ENCODE measurements at places on chromosomes 3 and 15.

DNA sequence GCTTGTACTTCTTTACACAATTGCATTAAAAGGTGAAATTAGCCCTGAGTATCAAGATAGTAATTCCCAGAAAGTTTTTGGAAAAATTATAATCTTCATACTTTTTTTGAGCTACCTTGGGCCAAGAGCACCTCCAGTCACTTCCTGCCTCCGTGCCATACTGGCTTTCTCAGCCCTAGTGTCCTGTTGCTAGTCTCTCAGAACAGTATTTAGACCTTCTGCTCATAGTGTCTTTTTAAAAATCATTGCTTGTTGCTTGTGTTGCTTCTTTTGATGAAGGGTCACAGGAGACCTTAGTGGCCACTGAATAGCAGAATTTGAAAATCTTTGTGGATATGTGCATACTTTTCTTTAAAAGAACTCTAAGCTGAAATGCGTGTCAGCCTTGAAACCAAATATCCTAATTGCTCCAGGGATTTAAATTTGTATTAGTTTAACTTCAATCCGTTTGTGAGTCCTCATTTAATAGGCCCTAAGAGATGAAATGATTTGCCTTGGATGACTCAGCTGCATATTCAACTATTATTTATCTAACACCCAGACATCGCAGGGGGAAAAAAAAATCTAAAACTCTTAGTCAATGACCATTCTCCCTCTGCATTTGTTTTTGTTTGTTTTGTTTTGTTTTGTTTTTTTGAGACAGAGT is 29.1 kb upstream of the LXN start:
- DNase-seq = no peak

DNA sequence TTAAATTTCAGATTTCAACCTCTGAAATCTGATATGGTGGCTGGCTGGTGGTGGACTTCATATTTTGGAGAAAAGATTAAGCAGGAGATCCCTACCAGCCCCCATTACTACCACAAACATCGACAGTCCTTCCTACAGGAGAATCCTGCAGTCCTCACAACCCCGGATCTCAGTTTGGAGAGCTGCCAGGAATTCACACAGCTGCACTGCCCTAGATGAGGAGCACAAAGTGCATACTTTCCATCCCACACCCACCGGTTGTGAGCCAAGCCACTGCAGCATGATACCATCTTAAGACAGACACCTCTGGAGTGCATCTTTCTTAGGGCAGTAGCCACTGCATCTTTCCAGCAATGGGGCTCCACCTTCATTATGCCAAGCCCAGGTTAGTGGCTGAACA is 185.5 kb upstream of the GPR149 start:
- no peak for DNase-seq

- DNase-seq = no peak
These were observed 9.1 kb upstream of the SEC11A start for GRCh38 chr15:84725001-84725491.

DNA sequence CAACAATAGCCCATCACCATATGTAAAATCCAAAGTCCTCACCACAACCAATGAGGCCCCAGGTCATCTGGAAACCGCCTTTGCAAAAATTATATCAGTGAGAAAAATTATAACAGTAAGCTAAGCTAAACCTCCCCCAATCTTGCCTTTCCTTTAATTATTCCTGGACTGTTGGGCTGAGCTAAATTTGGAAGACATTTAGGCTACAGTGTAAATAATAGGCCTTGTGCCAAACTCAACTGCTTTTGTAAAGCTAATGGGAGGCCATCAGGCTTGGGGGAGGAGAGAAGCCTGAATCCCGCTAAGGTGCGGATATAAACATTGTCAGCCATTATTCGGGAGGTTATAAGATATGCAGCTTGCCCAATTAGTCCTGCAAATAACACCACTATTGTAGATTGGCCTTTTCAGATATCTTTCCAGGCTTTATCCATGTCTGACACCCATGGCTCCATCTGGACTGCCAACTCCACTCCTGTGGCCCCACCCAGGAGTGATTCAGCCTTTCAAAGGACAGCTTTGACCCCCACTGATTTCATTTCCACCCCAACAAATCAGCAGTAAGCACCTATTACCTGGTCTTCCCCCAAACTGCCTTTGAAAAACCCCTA is 53.0 kb upstream of the CA12 start:
- DNase-seq = no peak

DNA sequence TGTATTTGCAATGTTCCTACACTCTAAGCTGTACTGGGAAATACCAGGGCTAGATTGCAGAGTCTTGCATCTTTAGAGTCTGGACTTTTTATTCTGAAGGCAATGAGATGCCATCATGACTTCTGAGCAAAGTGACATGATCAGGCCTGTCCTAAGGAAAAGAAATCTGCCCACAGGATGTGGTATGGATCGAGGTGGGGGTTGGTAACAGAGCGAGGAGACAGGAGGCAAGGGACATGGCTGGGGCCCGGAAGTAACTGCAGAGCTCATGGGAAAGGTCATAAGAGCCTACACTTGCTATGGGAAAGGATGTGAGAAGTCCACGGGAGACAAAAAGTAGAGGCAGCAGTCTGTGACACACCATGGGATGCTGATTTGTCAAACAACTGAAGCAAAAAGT is 121.5 kb downstream of the OXNAD1 start:
- no peak for DNase-seq

DNA sequence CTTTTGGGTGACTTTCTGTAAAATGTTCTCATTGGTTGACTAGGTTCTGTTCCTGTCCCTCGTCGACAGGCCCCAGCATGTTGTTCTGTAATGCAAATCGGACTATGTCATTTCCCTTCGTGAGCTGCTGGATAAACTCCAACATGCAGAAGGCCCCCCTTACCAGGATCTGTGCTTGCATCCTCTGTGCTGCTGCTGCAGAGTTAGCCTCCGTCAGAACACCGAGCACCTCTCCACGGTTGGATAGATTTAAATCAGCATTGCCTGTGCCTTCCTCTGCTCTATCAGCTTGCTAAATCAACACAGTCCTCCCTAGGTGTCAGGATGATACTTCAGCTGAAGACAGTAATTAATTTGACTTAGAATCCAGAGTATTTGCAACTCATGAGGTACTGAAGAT is 12.7 kb upstream of the MINDY4B start:
- DNase-seq = no peak

GRCh38 chr15:66433726-66434125 is 47.0 kb downstream of the MAP2K1 start:
- DNase-seq = no peak

- no peak for DNase-seq
These were observed 51.0 kb downstream of the ZDHHC19 start for GRCh38 chr3:196159952-196160804.

DNA sequence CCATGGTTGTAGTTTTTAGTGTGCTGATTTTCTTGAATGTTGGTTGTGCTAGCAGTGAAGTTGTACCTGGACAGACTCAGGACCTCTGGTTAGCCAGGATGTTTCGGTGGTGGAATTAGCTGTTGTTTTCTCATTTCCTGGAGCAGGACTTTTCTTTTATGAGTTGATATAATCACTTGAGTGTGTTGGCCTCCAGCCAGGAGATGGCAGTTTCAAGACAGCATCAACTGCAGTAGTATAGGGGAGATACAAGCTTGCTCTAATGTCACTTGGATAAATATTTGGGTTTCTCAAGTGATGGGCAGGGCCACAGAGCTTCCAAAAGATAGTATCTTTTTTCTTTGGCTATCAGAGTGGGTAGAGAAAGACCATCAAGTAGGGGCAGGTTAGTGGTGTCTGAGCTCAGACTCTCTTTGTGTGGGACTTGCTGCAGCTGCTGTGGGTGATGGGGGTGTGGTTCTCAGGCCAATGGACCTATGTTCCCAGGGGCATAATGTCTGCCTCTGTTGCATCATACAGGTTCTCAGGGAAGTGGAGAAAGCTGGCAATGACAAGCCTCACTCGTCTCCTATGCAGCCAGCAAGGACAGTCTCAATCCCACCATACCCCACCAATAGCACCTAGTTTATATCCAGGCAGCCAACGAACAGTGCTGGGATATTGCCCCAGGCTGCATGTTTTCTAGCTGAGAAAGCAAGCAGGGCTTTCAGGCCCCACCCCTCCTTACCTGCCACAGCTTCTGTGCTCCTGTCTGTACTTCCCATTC is 14.6 kb upstream of the OR5K2 start:
- no peak for DNase-seq

DNA sequence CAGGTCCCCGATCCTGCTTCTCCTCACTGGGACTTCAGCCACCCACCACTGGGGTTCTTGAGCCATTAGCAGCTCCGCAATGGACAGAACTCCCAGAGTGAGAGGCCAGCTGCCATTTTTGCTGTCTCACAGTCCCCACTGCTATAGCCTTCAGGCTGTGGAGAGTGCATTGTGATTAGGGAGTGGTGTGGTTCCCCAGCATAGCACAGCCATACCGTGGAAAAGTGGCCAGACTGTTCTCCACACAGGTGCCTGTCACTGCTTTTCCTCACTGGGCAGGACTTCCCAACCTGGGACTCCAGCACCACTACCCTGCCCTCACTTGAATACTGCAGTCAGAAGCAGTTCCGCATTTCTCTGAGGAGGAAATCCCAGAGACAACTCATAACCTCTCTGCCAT is 270.3 kb upstream of the DCBLD2 start:
- no peak for DNase-seq

GRCh38 chr15:50906954-50907600 is 1.4 kb upstream of the AP4E1 start:
- DNase-seq = peak; percentile 86

GRCh38 chr3:46979958-46980497 is 562 bp downstream of the NBEAL2 start:
- peak; percentile 73 for DNase-seq

DNA sequence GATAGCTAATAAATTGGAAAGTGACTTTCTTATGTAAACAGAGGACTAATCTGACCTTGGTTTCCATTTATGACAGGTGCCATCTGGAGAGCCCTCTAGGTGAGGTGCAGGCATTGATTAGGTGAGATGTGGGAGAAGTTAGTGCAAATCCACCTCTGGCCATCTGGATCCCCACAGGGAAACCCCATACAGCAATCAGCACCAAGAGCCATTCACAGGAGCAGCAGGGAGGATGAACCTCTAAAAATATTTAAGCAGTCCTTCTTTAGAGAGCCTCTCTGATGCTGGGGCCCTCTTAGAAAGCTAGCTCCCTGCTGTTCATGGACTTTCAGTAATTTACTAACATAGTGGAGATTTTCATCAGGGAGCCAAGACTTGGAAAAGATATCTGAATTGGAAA is 69.3 kb downstream of the CLSTN2 start:
- no peak for DNase-seq

DNA sequence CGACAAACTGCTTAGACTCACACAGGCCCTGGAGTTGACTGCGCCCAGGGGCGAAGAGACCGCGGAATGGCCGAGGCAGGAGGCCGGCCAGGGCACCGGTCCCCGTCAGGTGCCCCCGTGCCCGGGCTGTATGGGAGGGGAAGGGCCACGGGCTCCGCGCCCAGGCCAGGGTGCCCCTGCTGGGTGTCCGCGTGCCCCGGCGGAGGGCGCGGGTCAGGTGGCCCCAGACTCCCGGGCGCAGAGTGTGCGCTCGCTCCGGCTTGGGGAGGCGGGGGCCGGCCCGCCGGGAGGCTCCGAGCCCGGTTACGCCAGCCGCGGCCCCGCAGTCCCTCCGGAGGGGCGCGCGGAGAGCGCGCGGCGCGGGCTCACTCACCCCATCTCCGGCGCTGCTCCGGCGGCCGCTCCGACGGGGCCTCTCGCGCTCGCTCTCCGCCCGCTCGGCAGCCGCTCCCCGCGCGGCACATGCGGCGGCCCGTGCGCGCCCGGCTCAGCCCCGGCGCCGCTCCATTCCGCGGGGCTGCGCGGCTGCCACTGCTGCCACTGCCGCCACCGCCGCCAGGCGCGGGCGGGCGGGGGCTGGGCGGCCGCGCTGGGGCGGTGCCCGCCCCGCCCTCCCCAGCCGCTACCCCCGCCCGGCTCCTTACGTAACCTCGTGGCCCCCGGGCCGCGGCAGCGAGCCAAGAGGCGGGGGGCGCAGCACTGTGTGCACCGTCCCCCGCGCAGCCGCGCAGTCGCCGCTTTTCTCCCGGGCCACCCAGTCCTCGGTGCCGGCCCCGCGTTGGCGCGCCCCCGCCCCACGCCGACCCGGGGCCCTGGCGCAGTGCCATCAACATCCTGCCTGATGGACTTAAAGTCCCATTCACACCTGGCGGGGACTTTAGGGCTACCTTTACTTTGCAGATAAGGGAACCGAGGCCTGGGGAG is at the start of gene HOMER2:
HOMER2 (minus strand) TSS at position 563 of the 924 bp plus-strand sequence; CDS start at position 378, 185 bp downstream.
- DNase-seq = peak; percentile 61

DNA sequence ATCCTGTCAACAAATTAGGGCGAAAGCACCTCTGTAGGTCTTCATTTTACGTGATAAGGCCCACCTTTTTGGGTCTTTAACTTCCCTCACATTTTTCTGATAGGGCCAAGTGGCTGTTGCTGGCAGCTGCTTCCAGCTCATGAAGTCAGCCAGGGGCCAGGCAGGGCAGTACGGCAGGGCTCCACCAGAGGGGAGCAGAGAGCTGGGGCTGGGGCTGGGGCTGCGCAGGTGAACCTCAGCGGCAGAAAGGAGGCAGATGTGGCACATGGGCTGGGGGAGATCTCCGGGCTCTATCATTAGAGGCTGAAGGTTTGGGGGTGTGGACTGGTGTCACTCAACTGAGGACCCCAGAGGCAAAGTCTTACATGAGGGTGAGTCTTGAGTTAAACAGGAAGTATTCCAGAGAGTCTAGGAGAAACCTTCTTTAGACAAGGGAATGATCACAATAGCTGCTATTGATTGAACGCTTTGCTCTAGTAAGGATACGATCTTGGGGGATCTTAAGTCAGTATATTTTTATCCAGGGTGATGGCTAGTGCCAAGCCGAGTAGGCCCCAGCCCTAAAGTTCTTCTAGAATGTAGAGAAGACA is 62.8 kb upstream of the MEX3B start:
- peak; percentile 89 for DNase-seq

DNA sequence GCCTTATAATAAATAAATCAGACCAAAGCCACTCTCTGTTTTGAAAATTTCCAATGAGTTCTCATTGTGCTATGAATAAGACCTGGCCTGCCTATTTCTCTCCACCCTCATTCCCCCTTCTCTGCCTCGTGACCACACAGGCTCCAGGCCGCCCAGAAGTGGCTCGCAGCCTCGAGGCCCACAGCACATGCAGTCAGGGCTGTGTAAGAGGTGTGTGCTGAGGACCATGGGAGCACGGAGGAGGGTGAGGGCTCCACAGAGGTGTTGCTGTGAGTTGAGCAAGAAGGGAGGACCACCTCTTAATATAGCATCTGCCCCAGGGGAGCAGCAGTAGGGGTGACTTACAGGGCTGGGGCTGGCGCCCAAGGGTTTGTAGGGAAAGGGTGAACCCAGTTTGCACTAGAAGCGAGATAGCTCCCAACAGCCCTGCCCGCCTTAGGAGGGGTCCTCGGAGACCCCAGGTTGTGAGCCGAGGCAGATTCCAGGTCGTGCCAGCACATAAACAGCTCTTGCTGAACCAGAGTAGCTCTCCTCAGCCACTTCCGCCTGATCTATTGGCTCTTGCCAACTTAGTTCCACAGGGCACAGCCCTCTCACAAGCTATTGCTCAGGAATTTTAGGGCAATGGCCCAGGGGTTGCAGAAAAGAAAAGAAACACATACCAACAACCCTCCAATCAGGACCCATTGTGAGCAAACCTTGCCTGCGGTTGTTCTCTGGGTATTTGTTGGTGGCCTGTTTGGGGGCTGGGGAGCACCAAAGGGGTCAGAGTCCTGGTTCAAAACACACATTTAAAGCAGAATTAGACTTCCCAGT is 117.7 kb downstream of the MYLK start:
- DNase-seq = no peak

GRCh38 chr15:49964061-49964460 is 155.0 kb downstream of the ATP8B4 start:
- DNase-seq = no peak

- DNase-seq = no peak
These were observed 262.5 kb downstream of the CGGBP1 start for GRCh38 chr3:87796137-87796842.

Measured in activated CD8-positive, alpha-beta memory T cell treated with anti-CD3 and anti-CD28 coated beads for 24 hours (primary cell).